ENCODE measurements at places on chromosomes 11 and 22.

DNA sequence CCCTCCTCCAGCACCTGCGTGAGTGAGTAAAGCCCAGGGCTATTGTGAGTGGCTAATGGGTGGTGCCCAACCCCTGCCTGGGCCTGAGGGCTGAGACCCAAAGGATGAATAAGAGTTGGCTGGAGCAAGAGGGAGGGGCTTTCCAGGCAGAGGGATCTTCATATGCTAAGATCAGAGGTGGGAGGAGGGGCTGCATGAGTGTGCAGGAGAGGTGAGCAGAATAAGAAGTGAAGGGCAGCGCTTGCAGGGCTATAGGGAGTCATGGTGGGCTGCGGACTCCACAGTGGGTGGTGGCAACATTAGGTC lies 3.9 kb downstream of the EMID1 start:
- DNase-seq: no peak

DNA sequence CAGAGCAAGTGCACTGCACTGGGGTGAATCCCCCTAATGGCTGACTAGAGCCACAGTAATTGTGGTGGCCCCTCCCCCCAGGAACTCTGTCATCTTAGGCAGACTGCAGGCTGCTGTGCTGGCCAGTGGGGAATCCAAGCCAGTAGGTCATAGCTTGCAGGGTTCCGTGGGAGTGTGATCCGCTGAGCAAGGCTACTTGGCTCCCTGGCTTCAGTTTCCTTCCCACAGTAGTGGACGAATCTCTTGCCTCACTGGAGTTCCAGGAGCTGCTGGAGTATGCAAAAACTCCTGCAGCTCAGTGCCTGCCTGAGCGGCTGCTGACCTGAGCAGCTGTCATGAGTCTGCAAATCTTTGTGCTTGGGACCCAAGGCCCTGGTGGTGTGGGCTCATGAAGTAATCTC lies 13.2 kb downstream of the OOSP3 start:
- DNase-seq: no peak

DNA sequence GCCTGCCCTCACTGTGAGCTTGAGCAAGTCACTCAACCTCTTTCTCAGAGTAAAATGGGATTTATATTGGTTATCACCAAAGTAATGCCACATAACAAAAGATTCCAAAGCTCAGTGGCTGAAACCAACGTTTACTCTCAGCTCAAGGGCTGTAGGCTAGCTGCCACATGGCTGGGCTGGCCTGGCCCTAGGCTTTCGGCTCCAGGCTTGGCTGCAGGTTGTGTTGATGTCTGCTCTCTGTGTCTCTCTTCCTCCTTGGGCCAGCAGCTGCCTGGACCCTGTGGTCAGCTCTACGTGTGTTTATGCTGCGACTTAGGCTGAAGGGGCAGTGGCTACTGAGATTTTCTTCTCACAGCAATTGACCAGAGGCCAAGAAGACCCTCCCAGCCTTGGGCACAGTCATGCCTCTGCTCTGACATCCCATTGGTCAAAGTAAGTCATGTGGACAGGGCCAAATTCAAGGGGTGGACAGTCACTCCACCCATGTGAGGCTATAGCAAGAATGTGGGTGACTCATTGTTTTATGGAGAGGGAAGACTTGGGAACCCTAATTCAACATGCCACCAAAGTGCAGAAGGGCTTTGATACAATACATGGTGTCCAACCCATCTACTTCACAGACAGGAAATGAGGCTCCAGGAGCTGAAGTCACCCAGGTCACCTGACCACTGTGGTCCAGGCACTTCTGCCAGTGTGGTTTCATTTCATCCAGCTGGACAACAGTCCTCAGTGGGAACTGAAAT lies 90.6 kb downstream of the TSPAN18 start:
- no peak for DNase-seq

- no peak for DNase-seq
Measured at GRCh38 chr11:113163291-113164030, 150.9 kb upstream of the TTC12 start.

DNA sequence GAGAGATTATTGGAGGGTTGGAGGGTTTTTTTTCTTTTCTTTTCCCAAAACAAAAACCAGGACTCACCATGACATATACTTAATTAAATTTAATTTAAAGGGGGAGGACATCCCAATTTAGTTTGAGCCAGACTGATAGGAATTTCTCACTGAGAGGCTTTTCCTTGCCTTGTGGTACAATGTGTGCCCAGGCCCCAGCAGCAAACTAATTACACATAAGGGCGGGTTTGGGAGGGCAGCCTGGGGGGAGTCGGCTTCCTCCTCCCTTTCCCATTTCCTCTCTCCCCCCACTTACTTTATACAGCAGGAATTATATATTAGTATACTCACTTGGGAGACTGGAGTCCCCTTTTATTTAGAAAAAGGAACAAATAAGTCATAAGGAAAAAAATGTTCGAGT lies 2.9 kb downstream of the TEAD1 start:
- DNase-seq: no peak

GRCh38 chr11:46273511-46274205 lies 3.8 kb upstream of the CREB3L1 start:
- no peak for DNase-seq

DNA sequence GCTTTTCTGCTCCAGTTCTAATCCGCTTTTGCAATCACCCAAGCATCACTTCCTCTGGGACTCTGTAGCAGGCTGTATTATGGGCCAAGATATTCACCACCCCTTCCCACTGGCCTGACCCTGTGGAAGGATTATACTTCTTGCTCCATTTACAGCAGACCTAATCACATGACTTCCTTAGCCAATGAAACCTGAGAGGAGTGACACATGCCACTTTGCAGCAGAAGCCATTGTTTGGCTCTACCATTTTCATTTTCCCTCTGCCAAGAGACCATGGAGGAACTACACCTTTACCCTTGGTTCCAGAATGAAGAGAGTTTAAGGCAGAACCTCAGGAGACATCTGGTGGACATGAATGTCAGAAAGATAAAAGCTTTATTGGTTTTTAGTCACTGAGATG lies 134.9 kb upstream of the HSD17B12 start:
- DNase-seq: no peak

DNA sequence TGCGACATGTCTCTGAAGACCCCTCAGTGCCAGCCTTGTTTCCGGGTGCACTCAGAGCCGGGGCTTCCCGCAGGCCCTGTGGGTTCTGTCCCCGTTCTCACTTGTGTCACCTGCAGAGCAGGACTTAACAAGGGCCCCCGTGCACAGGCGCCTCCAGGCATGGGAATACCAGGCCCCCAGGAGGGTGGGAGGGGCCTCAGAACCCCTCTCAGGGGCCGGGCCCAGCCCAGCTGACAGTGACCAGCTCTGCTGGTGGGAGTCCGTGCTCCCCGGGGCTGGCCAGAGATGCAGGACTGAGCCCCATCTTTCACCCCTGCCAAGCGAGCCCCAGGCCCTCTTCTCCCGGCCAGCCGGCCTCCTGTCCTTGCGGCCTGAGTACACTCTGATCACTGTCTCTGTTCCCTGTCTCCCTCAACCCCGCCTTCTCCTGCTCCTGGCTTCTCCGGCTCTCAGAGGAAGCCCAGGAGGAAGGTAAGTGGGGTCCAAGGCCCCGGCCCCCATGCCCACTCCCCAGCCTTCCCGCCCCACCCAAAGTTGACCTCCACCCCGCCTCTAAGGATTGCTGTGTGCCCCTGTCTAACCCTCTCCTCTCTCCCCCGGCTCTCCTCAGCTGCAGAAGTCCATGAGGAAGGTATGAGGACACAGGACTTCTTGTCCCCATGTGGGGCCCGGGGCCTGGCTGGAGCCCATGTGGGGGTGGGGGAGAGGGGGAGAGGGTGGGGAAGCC lies 5.3 kb downstream of the TNNT3 start:
- no peak for DNase-seq

GRCh38 chr22:30947173-30947815 lies 21.3 kb downstream of the MORC2 start:
- DNase-seq: no peak

DNA sequence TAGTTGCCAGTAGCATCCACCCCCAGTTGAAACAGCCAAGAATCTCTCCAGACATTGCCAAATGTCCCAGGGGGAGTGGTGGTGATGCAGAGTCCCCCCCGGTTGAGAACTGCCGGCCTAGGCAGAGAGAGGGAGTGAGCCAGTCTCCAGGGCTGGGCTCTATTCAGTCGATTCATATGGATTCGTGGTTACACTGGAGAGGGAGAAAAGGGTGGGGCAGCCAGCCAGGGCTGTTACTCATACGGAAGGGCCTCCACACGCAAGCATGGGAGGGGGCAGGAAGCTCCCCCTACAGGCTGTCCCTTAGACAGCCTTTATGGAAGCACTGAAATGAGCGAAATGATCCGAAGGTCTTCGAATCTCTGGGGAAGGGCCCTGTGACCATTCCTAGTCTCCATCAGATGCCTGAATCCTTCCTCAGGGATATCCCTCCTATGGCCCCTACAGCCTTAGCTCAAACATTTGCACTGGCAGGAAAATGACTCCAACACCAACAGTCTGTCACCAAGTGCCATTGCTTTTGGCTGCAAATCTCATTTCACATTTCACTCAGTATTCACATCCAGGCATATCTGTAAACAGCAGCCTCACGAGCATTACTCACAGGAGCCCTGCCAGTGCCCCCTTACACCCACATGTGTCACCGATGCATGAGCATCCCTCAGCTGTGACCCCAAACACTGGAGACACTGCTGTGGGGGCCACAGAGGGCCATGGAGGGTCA lies 18.4 kb upstream of the TLCD5 start:
- DNase-seq: no peak

DNA sequence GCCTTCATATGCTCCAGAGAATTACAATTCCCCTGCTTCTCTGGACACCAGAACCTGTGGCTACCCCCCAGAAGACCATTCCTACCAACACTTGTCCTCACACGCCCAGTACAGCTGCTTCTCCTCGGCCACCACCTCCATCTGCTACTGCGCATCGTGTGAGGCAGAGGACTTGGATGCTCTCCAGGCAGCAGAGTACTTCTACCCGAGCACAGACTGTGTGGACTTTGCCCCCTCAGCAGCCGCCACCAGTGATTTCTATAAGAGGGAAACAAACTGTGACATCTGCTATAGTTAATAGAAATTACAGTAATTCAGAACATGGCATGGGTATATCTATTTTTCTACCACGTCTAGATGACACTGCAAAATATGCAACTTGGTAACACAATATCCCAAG lies 9.8 kb downstream of the POU2AF3 start:
- DNase-seq: no peak

DNA sequence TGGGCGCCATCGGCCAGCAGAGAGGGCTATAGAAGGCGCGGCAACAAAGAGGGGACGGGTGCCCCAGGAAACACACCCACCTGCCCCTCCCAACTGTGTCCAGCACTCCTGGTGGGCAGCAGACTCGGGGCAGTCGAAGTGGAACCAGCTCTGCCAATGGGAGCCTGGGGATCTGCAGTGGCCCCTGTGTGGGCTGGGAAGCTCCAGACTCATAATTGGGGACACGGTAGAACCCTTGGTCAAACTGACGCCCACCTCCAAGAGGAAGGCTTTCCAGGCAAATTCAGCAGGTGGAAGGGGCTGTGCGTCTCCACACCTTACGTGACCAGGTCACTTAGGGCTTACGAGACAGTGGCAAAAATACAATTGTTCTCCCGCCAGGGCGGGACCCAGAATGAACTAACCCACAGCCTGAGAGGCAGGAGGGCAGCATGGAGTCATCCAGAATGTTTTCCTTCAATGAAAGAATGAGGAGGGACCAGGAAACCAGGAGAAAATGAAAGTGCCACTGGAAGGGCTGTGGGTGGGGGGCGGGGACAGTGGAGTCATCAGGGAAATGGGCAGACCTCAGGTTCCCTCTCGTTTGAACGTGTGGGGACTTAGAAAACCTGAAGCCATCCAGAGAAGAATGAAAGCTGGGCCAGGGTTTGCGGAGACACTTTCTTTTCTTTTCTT lies 53.2 kb upstream of the SHANK2 start:
- DNase-seq: no peak

DNA sequence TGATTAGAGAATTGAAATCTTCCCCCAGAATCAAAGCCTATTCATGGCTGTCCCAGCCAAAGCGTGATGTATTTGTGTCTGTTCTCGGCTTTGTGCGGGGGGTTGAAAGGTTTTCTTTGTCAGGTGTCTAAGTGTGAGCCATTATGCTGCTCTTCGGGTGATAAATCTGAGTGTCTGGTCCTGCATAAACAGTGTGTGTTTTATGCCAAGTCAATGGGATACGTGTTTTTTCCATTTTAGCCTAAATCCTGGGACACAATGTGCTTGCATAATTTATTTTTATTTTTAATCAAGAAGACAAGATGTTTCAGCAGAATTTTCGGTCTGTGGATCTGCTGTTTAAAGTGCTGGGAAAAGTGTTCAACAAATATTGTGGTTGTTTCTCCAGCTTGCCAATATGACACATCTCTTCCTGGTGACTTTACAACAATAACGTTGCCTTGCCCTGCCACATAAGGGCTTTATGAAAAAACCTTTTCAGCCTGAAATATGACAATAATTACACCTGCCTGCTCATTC lies 267.8 kb downstream of the TBC1D22A start:
- DNase-seq: no peak

DNA sequence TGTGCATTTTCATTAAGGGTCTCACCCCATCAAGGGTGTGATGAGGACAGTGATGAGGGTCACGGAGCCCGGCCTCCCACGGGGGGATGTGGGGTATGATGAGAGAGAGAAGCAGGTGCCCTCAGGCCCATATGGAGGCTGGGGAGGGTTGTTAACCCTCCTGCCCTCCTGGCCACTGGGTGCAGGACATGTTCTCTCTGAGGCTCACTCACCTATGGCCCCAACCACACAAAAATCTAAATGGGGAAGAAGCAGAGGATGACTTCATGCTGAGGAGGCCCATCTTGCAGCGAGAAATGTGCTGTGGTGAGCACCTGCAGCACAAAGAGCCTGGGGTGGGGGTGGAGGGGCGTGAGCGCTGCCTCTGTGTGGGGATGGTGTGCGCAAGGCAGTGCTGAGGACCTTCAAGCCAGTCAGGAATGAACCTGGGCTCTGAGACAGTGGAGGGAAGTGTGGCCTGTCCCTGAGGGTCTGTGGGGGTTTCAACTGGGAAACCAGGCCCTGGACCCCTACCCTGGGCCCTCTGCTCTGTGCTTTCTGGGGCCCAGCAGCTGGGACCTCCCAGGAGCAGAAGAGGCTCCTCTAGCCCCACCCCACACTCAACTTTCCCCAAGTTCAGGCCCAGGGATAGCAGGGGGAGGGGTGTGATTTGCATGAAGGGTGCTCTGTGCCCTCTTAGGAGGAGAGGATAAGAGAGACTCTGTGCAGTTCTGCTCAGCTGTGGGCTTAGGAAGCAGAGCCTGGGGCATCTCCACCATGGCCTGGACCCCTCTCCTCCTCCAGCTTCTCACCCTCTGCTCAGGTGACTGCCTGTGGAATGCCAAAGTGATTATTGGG lies 43.0 kb upstream of the TOP3B start:
- no peak for DNase-seq

- no peak for DNase-seq
Measured at GRCh38 chr11:87299041-87299481, 261.3 kb downstream of the TMEM135 start.

DNA sequence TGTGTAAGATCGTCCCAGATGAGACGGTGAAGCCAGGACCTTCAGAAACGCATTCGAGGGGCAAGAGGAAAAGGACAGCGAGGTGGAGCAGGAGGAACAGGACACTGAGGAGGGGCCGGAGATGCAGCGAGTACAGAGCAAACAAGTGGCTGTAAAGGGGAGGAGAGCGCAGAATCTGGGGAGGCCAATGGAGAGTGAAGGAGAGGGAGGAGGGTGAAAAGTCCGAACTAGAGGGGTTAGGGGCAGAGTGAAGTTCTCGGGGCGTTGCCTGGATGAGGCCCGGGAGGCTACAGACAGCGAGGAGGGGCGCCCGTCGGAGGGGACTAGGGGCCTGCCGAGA lies 8.8 kb upstream of the PPIL2 start:
- DNase-seq: no peak
